H7 (cell line): ENCODE measurements at places on chromosomes 5 and 9.

DNA sequence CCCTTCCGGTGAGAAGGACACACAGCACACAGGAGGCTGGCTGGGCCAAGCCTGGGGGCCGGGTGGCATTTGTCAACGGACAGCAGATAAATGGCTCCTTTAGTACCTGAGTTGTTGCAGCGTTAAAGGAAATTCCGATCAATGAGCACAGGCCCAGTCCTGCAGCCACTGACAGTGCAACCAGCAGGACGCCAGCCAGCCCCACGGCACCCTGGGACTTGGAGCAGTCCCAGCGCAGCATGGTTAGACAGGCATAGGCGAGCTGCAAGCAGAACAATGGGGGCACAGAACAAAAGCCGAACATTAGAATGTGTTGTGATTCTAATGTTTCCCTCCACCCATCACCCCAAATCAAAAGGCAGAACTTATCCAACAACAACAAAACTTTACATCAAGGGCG is 39.3 kb downstream of the PTCH1 start:
- peak; percentile 68 for DNase-seq

- DNase-seq, result no peak
Observed at GRCh38 chr9:123070198-123070597, 36.7 kb downstream of the GPR21 start.

DNA sequence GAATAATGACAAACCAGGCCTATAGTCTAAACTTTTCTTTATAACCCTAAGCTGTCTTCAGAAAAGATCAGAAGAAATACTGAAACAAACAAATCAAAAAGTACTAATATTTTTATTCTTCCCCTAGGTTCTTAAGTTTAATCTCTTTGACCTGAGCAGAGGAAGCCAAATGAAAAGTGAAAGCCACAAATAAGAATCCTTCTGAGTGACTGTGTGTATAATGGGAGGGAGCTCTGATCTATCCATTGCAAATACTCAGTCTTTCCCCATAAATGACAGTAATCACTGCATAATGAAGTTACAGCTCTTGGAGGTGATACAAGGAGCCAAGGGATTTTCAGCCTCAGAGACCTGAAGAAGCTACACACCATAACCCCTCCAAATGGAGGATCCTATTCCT is 126.9 kb upstream of the ATP10B start:
- no peak for DNase-seq

DNA sequence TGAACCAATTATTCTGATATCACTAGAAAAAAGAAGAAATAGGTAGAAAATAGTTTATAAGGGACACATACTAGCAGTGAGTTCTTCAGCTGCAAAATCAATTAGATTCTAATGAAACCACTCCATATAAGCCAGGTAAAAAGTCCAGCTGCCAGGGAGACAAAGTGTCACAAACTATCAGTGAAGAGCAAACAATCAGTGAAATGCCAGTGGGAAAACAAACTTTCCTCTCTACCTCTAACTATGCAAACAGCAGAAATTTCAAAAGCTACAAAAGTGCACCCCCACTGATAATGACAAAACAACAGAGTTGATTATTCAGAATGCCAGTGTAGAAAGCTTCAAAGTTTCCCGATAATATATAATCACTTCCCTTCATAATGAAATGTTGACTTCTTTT is 637.2 kb upstream of the ITGA1 start:
- no peak for DNase-seq

- peak; percentile 91 for DNase-seq
Observed at GRCh38 chr9:130835441-130836298, 616 bp downstream of the ABL1 start.

- DNase-seq, result no peak
Observed at GRCh38 chr9:6048039-6048438, 32.6 kb upstream of the RANBP6 start.

GRCh38 chr5:63987053-63987452 is 24.8 kb upstream of the HTR1A start:
- no peak for DNase-seq

GRCh38 chr5:1792842-1793266 is 6.8 kb downstream of the MRPL36 start:
- DNase-seq, result no peak

DNA sequence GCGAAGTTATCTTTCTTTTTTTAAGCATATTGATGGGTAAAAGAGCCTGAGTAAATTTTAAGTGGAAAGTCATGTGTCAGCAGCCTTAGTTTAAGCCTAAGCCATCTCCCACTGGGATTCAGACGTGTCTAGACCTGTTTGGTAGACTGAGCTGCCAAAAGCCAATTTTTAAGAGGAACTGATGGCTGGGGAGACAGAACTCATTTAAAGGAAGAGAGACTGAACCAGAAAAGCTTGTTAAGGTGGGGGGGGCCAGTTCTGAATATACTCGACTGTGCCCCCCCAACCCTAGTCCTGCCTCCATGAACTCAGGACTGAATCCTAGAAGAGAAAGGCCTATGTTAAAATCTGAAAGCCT is 58.3 kb upstream of the PLPP1 start:
- no peak for DNase-seq

DNA sequence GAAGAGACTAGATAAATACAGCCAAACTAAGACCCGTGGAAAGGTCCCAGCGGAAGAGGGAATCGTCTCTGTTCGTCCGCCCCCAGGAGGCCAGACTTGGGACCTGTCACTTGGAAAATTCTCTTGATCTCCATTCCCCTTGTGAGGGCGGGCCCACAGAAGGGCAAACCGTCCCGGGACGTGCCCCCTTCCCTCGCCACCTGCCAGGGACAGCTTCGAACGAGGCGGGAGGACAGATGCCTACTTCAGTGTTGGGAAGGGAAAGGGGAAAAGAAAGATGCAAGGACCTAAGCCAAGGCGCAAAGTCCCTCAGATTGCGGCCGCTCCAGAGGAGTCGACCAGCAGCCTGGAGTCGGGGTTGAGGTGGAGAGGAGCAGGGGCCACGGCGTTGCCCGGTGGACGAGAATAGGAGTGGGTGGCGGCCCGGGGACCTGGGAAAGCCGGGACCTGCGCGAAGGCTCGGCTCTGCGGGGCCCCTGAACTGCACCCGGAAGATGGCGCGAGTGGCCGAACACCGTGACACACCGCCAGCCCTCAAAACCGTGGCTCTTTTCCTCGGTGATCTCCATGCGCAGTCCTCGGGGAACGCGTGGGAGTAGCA is 4.4 kb upstream of the EBF1 start:
- DNase-seq, result peak; percentile 70

- DNase-seq, result no peak
Observed at GRCh38 chr9:90169490-90169889, 473.1 kb downstream of the DIRAS2 start.

DNA sequence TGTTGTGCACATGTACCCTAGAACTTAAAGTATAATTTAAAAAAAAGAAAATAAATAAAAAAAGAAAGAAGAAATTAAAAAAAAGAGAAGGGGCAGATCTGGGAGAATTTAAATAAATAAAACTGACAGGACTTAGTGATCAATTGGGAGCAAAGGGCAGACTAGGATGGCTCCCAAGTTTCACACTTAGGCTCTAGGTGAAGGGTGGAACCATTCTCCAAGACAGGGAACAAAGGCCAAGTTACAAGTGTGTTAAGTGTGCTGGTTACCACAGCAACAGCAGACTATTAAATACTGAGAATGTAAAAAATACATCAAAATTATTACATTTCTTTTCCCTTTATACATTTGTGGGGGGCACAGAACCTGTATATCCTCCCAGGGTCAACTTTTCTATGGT is 7.1 kb downstream of the ZDHHC21 start:
- no peak for DNase-seq

GRCh38 chr9:132288361-132288760 is 66.4 kb downstream of the SETX start:
- DNase-seq, result no peak

DNA sequence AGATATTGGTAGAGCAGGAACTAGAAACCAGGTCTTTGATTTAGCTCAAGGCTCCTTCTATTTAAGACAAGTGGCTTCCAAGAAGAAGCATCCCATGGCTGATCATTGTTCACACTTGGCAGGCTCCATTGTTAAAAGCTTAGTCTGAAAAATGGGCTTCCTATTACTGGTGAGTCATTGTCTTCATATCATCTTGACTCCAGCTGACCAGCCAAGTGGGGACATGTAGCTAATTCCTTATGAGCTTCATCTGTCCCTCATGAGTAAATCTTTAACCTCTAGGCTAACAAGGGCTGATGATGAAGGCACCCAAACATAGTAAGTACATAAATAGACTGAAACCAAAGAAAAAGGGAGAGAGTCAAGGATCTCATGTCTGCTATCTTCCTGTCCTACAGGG is 530.3 kb upstream of the KLF4 start:
- no peak for DNase-seq

GRCh38 chr9:106339882-106340281 is 523.1 kb upstream of the ZNF462 start:
- DNase-seq, result no peak

- DNase-seq, result no peak
Observed at GRCh38 chr5:65925044-65925600, 1.3 kb upstream of the ERBIN start.

DNA sequence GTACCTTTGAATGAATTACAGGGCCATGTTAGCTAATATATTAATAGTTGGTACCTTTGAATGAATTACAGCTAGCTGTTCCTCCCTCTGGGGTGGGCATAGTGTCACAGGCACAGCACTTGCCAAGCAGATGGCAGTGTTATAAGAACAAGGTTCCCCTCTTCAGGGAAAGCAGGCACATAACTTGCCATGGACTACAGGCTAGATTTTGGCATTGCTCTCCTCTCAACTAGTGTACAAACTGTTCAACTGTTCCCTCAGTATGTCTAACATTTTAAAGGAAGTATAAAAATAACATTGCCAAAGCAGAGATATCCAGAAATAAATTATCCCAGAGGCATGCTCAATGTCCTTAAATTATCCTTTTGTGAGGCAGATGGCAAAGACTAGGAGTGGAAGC is 33.7 kb downstream of the ABITRAM start:
- no peak for DNase-seq

- DNase-seq, result peak; percentile 52
Observed at GRCh38 chr5:96936431-96937320, 796 bp downstream of the LNPEP start.

GRCh38 chr5:158531860-158532259 is 567.9 kb downstream of the EBF1 start:
- no peak for DNase-seq

GRCh38 chr5:98594098-98594497 is 179.4 kb upstream of the RGMB start:
- DNase-seq, result no peak

GRCh38 chr5:1908931-1909330 is 26.2 kb upstream of the IRX4 start:
- DNase-seq, result no peak

GRCh38 chr5:127518319-127518621 is 830 bp downstream of the PRRC1 start:
- no peak for DNase-seq

DNA sequence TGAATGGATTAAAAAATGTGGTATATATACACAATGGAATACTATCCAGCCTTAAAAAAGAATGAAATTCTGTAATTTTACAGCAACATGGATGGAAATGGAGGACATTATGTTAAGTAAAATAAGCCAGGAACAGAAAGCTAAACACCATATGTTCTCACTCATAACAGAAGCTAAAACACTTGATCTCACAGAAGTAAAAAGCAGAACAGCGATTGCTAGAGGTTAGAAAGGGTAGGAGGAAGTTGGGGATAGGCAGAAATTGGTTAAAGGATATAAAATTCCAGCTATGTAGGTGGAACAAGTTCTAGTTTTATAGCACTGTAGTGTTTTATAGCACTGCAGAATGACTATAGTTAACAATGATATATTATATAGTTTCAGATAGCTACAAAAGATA is 15.8 kb downstream of the MARCHF3 start:
- no peak for DNase-seq

- peak; percentile 58 for DNase-seq
Observed at GRCh38 chr9:121331992-121332685, 37.9 kb downstream of the STOM start.

GRCh38 chr5:65050140-65050539 is 281.4 kb downstream of the CWC27 start:
- no peak for DNase-seq

GRCh38 chr9:84975926-84976325 is 306.4 kb downstream of the NTRK2 start:
- DNase-seq, result no peak

DNA sequence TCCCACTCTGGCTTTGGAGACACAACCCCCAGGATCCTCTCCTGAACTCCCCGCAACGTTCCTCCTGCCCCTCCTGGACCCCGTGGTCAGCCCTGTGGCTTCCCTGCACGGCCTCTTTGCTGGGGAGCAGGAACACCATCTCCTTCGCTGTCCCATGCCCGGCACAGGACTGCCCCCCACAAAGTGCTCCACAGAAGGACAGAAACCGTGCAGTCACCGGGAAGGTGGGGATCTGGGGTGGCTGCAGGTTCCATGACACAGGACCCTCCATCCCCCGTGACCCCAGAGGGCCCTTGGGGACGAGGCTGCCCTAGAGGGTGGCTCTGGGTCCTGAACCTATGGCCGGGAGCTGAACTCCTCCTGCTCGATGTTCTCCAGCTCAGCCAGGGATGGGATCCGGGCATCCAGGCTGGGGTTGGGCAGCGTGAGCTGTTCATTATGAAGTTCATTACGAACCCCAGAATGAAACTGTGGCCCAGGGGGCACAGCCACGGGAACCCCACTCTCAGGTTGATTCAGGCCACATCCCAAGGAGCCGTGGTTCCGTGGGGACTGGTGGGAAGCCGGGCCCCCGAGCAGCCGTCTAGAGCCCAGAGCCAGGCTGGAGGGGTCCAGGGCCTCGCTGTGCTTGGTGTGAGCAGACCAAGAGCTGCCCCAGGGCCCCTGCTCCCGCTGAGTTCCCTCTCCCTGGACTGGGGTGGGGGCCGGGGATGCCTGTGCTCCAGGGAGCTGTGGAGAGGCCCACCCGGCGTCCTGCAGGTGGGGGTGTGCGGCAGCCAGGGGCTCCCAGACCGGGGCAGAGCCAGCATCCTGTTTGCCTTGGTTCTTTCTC is 684 bp upstream of the SLC6A19 start:
- DNase-seq, result no peak

GRCh38 chr5:146426853-146427618 is 20.1 kb upstream of the TCERG1 start:
- DNase-seq, result peak; percentile 21

- DNase-seq, result no peak
Observed at GRCh38 chr5:171681061-171681460, 104.6 kb upstream of the SMIM23 start.

DNA sequence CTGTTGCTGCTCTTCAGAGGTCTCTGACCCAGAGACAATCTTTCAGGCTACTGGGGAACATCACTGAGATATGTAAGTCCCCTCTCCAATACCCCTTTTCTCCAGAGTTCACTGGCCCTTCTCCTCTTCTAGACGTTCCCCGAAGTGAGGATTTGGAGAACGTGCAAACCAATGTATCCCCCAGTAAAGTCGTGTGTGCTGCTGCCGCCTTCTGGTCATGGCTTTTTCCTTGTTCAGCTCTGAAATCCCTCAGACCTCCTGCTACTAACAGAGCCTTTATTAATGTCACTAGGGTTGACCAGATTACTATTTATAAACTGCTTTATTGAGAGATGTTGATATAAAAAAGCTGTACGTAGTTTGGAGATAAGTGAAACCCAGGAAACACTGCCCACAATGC is 1028.6 kb downstream of the CDH9 start:
- peak; percentile 8 for DNase-seq

GRCh38 chr9:36632892-36633291 is 60.2 kb downstream of the MELK start:
- DNase-seq, result peak; percentile 24
